ENCODE measurements at places on chromosomes 11 and 22.

DNA sequence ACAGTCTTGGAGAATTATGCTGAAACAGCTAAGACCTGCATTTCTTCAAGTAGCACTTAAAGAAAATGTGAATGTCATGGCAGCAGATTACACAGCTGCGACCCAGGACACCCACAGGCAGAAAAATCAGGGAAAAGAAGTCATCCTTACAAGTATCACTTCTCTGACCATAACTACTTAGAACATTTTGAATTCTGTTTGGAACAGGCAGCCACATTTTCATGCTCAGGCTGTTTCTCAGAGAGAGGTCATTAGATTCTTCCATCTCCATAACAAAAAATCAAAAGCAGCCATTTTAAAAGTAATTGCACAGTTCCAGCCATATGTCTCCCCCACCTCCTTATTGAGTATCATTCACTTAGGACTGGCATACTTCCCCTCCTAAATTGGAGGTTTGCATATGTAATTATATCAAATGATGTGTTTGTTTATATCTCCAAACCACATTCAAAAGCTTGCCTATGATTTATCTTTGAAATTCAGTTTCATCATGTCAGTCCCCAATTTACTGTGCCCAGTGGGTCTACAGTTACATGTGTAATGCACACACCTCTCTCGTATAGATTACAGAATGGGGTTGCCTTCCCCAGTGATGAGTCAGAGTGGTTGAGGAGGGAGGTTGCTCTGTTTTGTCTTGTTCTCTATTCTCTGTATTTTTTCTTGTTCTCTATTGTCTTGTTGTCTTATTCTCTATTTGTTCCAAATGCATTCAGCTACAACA lies 276.5 kb upstream of the MTNR1B start:
- DNase-seq = no peak

DNA sequence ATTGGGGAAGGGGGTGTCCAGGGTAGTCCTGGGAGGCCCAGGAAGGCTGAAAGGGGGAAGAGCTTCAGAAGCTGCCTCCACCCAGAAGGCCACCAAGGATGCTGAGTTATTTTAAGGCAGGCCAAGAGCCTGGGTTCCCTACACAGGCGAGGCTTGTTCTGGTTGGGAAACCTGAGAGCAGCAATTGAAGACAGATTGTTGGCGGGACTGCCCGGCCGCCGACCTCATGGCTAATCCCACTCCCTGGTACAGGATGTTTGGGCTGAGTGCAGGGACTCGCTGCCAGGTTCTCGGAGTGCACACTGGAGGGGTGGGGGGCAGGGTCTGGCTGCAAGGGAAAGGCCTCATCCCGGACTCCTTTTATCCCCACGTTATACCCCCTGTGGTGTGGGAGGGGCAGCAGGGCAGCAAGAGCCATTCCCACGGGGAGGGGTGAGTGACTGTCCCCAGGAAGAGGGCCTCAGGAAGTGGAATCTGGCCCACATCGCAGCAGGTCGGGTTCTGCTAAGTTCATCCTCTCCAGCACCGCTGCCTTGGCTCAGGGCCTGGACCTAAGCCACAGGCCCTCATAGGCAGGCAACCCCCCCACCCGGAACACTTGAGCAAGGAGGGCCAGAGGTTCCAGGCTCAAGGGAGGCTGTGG lies 43.6 kb upstream of the PRR5 start:
- no peak for DNase-seq

GRCh38 chr11:64850979-64851567 lies 6.6 kb upstream of the CDC42BPG start:
- no peak for DNase-seq

- no peak for DNase-seq
Measured at GRCh38 chr11:111777094-111778046, 11.2 kb upstream of the PPP2R1B start.

- DNase-seq = no peak
Measured at GRCh38 chr11:2743427-2744110, 43.8 kb upstream of the KCNQ1OT1 start.

DNA sequence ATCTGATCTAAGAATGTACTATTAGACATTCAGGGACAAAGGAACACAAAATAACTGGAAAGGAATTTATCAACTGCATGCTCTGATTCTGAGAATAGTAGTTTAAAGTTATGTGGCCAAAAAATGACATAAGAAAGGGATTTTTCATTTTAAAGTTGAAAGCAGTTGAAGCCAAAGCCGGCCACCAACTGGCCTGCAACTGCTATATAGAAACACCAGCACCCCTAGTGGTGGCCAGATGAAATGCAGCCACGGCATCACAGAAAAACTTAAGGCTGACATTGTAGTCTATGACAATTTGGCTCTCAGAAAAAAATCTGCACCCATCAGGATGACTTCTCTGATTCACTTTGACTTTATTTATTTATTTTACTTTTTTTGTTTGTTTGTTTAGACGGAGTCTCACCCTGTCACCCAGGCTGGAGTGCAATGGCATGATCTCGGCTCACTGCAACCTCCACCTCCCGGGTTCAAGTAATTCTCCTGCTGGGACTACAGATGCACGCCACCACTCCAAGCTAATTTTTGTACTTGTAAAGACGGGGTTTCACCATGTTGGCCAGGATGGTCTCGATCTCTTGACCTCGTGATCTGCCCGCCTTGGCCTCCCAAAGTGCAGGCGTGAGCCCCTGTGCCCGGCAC lies 59.2 kb downstream of the SLC35F2 start:
- peak; percentile 12 for DNase-seq

DNA sequence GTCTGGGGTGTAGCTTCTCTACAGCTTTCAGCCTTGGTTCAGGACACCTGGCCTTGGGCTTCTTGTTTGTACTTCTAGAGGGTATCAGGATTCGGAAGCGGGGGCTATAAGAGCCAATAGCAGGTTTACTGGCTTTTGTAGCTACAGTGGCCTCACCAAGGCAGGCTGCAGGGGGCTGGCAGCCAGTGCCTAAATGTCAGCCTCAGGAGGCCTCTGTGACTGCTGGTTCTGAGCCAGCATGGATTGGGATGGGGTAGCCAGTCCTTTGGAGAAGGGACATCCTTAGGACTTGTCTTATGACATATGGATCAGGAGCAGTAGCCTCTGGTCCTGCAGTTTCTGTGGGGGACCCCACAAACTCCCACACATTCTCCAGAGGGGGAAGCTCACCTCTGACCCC lies 29.9 kb downstream of the EIF3F start:
- DNase-seq = no peak

DNA sequence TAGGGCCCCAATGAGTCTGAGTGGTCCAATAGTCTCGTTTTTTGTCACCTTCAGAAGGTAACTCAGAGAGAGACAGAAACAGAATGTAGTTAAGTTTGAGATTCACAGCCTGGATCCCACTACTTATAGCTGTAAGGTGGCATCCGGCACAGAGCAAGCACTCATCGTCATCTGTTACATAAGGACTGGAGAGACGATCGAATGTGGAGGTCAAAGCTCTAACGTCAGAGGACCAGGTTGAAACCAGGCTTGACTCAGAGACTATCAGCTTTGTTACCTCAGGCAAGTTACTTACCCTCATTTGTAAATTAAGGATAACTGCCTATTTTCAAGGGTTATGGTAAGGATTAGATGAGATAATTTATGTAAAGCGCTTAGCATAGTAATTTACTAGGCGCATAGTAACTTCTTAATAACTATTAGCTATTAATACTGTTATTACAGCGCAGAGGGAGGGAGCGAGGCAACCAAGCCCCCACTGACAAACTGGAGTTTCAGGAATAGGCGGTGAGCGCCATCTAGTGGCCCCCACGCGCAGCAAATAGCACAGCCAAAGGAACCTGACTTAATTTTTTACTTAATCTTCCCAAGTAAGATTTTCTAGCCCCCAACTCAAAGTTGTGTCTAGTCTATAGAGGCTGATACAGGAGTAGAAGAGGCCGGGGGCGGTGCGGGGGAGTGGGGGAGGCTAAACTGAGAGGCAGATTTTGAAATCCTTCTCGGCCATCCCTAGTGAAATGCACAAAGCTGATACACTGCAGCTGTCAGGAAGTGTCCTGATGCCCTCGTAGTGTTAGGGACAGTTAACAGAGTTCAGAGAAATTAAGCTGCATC lies 29.0 kb upstream of the API5 start:
- no peak for DNase-seq

DNA sequence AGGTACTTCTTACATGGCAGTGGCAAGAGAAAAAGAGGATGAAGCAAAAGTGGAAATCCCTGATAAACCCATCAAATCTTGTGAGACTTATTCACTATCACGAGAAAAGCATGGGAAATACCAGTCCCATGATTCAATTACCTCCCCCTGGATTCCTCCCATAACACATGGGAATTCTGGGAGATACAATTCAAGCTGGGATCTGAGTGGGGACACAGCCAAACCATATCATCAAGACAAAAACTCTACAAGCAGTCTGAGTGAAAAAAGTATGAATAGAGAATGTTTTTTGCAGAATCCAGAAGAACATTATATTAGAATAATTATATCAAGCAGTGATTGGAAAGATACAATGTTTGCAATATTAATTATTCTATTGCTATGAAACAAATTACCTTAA lies 893.7 kb downstream of the FAM181B start:
- DNase-seq = no peak

DNA sequence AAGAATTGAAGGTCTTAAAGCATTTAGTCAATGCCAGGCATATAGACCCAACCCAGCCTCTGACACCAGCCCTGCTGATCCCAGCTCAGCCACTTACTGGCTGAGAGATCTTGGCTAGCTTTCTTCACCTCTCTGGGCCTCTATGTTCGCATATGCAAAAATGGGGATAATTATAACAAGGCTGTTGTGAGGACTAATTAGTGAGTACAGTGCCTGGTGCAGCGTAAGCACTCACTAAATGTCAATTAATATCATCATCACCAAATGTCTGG lies 10.5 kb downstream of the CHST1 start:
- DNase-seq = no peak

GRCh38 chr11:131932584-131933325 lies 562.3 kb downstream of the NTM start:
- DNase-seq = no peak

GRCh38 chr11:12232817-12233601 lies 122.6 kb downstream of the MICAL2 start:
- no peak for DNase-seq

- no peak for DNase-seq
Measured at GRCh38 chr11:46682773-46683752, 17.4 kb downstream of the ARHGAP1 start.

- DNase-seq = no peak
Measured at GRCh38 chr11:1917523-1918435, 1.7 kb upstream of the TNNT3 start.

DNA sequence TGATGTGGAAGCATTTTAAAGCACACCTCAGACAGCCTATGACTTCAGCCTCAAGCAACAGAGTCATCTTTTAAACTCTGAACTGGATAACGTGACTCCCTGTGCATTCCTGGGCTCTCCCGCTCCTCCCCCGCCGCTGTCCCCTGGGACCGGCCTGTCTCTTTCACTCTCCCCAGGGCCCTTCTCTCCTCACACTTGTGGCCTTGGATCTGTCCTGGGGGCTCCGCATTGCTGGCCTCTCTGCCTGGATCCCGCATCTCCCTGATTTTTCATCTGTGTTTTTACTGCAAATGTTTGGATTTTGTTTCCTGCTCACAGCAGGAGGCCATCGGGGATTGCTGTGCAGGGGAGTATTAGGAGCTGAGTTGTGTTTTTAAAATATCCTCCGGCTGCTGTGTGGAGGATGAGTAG lies 15.4 kb downstream of the C11orf24 start:
- DNase-seq = no peak

DNA sequence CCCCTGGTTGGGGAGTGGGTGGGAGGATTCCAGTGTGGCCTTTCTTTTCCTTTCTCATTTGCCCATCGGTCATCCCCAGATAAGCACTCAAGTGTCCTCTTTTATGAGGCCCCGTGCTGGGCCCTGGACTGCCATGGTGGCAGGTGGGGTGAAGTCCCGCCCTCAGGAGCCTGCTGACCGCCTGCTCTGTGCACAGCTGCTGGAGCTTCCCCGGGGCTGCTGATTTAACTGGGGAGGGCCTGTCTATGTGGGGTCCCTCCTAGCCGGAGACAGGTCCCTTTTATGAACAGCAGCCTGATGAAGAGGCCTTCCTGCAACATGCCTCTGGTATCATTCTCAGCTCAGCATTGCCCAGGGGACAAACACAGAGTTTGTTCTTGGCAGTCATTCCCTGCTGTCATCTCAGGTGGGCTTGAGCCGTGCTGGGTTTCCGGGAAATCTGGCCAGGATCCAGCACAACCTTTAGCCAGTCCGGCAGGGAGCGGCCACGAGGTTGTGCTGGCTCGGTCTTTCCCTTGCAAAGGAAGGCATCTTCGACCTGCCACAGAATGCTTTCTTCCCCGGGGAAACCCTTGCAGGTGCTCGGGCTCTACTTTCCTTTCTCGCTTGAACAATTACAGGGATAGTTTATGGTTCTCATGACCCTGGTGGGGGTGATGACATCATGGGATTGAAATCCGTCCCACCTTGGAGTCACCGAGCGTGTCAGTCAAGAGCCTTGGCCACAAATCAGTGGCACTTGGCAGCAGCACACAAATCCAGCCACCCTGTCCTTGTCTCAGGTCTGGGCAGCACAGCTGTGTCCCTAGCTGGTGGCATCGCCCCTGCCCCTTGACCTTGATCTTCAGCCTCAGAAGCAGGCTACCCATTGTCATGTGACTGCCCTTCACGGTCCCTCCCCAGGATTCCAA lies 20.1 kb downstream of the ST14 start:
- DNase-seq = no peak

DNA sequence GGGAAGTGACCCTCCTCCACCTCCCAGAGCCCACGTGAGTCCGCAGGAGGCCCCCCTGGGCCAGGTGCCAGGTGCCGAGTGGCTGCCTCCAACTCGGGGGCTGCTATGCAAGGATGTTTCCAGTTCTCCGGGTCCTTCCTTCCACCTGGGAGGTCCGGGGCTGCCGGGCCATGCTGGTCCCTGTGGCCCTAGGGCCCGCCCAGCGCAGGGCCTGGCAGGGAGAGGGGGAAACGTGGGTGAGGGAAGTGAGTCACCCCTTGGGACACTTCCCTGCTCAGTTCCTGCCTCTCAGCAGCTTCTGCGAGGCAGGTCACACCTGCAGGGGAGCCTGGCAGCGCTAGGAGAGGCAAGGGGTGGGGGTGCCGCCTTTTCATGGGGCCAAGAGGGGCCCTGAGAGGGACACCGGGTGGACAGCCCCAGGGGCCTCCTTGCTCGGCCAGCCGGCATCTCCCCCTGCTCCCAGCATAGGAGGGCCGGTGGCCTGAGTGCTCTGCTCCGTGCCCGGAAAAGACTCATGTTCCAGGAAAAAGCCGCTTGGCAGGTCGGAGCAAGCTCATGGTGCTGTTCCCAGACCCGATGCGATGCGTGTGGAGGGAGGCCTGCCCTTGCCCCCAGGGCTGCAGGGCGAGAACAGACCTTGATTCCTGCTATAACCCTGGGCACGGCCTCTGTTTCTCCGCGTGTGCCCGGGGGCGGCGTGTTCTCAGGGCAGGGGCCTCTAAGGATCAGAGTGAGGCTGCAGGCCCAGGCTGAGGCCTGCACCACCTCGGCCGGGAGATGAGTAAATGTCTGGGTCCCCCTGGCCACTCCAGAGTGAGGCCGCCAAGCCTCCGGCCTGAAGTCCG lies 30.3 kb upstream of the WNT7B start:
- DNase-seq = no peak

- DNase-seq = no peak
Measured at GRCh38 chr11:118109231-118109630, 22.5 kb upstream of the SMIM35 start.
